ENCODE measurements at places on chromosomes 2 and 18.
A peak's percentile ranks its signal among the peaks of the same experiment; 100 is the strongest.

DNA sequence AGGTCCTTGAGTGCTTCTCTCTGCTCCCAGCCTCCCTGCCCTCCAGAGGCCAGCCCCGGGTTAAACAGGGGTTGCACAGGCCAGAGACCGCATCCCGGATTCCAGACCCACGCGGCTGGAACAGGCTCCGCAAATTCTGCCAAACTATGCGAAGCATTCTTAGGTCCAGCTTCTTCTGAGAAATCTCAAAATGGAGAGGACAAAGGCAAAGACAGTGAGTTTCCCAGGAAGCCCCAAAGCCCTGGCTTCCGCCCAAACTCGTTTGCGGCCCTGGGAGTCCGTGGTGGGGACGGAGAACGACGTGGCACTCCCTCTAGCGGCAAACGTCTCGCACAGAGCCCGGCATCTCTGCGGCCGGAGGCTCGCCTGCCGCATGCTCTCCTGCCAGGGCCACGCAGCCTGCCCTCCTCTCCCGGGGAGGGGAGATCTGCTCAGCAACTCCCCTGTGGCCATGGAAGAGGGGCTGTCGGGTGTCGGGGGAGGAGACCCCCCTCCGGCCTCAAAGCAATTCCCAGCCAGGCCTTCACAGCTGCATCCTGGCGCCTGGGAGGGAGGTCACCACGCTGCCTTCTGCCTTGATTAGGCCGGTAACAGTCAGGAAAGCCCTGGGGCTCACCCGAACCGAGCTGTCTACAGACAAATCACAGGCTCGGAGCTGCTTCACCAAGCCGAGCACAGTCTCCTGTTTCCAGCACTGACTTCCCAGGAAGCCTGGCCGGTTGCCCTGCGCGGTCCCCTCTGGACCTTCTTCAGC lies 33.4 kb upstream of the KLHL29 start:
- DNase-seq, result peak; percentile 92

- DNase-seq, result no peak
Observed at GRCh38 chr2:44372246-44372645, 10.5 kb downstream of the CAMKMT start.

- no peak for DNase-seq
Observed at GRCh38 chr2:207184348-207184747, 18.6 kb upstream of the KLF7 start.

DNA sequence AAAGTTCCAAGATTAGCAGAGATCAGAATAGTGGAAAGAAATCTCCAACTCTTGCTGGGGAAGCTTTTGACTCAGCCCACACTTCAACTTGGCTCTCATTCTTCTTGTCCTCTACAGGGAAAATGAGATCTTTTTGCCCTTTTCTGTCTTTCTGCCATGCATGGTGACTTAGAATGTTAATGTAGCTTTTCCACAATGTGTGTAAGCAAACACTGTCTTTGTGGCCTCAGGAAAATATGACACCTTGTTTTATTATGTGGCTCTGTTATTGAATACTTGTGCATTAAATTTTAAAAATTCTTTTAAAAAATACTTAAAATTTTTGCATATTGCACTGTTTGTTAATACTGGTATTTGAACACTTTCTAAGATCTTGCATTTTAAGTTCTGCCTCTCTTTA lies 65.4 kb upstream of the WDR75 start:
- no peak for DNase-seq

DNA sequence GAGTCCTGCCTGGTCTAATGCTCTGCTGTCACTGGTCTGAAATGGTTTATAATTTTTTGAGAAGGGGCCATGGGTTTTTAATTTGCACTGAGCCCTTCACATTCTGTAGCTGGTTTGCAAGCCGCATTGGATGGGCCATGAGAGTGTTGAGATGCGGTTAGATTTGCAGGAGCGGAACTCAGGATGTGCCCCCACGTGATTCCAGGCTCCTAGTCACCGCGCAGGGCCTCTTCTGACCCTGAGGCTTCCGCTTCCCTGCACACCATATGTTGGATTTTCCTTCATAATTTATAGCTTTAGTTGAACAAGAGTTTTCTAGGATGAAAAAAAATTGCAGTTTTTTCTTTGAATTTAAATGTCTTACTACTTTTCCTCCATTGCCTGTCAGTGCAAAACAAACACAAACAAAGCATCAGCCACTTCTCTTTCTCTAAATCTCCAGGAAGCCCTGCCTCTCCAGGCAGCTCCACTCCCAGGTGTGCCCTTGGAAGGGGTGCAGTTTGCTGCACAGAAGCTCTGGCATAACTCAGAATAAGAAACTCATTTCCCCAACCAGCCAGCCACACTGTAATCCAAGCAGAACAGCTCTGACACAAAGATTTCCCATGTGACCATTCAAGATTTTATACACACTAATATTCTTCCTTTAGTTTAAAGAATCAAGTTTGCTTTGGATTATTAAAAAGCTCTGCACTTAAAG lies 18.4 kb upstream of the TPO start:
- DNase-seq, result no peak
